ENCODE measurements at places on chromosomes 2 and 18.

DNA sequence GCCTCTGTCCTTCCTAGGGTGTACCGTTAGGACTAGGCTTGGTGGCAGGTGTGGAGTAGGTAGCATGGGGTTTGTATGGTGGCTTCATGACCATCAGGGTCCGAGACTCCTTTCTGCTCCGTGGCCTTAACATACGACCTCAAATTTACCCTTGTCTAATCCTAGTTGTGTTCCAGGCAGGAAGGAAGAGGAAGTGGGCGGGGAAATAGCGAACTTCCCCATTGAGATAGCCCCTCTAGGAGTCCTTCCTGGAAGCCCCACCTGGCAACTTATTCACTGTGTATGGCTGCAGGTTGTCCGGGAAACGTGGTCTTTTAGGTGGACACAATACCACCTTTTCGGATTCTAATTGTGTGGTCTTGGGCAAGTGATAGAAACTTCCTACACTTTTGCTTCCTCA is 9.3 kb downstream of the CD8A start:
- no peak for DNase-seq

DNA sequence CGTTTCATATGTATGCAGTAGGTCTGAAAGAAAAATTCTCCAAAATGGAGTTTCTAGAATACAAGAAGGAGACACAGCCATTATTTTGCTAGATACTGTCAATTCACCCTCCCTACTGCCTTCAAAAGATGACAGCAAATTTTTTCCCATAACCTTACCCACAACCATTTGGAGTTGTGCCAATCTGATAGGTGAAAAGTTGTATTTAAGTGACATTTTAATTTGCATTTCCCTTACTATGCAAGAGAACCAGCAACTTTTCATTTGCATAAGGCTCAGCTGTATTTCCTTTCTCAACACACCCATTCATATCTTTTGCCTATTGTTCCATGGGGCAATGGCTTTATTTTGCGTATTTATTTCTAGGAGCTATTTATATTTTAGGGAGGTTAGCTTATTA is 31.4 kb upstream of the IL18RAP start:
- peak; percentile 61 for DNase-seq

DNA sequence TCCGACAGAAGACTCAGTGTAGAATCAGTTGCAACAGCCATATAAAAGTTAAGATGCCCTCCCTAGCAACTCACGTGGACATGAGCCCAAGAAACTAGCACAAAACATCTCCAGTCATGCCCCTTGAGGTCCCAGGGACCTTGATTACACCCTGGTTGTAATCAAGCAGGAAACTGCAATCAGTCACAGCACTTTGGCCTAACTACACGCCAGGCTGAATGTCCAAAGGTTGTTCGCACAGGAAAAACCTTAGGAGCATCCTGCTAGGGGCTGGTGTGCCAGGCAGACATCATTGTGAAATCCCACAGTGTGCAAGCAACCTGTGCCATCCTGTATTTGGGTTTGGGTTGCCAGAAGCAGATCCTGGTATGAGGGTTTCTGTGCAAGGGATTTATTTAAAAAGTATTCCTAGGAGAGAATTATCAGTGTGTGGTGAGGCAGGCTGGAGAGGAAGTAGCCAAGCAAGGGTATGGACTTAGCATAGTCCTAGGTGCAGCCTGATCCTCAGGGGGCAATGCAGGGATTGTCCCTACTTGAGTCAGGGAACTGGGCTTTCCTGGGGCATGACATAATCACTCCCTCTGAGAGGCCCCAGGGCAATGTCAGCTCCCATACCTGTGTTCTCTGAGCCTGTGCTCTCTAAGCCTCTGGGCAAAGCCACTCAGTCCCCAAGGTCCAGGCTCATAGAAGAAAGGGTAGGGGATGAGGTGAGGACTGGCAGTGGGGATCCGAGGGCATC is 17.8 kb upstream of the SULT1C2 start:
- DNase-seq = no peak

DNA sequence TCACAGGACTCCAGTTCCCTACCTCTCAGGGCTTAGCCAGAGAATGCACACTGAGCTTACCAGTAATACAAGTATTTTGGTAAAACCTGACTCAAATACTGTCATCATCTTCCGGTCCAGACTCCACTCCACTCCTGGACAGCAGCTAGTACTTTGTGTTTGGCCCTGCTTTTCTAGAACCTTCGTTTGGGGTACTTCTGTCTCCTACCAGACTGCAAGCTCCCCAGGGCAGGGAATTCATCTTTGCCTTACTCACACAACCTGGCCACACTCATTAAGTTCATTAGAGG is 108.9 kb upstream of the CDC42EP3 start:
- no peak for DNase-seq
